Vagina (tissue), 2 donors: ENCODE measurements at places on chromosomes 4 and X.

GRCh38 chrX:154120567-154120966 is 23.1 kb upstream of the MECP2 start:
- no peak for DNase-seq

DNA sequence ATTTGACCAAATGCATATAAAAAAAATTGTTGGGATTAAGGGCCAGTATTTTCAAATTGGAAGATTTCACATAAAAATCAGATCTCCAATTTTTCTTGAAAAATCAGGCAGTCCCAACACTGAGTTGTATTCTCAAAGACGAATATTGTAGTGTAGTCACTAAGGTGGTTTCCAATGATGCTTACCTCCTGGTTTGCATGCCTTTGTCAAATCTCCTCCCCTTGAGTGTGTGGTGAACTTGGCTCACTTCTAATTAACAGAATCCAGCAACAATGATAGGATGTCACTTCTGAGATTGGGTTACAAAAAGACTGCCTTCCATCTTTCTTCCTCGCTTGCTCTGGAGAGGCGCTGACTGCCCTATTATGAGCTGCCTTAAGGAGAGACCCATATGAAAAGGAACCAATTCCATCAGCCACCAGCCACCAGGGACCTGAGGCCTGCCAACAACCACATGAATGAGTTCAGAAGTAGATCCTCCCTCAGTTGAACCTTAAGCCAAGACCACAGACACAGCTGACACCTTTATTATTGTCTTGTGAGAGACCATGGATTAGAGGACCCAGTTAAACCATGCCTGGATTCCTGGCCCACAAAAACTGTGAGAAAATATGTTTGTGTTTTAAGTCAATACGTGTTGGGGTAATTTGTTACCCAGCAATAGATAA is 31.2 kb upstream of the TSPAN5 start:
- no peak for DNase-seq

DNA sequence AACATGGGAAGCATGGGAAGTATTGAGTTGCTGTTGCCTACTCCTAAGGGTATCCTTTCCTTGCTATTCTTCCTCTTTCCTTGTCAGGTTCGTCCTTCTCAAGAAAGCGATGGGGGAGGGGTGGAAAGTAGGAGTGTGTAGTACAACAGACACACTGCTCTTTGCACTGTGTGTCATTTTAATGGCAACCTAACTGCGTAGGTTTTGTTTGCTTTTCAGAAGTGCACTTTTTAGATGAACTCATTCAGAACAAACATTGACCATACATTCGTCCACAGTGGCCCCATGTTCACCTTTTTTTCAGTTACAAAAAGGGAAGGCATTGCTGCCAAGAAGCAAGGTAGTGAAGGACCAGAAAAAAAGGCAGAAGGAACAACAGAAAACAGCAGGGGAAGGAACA is 10.2 kb upstream of the YIPF6 start:
- no peak for DNase-seq

DNA sequence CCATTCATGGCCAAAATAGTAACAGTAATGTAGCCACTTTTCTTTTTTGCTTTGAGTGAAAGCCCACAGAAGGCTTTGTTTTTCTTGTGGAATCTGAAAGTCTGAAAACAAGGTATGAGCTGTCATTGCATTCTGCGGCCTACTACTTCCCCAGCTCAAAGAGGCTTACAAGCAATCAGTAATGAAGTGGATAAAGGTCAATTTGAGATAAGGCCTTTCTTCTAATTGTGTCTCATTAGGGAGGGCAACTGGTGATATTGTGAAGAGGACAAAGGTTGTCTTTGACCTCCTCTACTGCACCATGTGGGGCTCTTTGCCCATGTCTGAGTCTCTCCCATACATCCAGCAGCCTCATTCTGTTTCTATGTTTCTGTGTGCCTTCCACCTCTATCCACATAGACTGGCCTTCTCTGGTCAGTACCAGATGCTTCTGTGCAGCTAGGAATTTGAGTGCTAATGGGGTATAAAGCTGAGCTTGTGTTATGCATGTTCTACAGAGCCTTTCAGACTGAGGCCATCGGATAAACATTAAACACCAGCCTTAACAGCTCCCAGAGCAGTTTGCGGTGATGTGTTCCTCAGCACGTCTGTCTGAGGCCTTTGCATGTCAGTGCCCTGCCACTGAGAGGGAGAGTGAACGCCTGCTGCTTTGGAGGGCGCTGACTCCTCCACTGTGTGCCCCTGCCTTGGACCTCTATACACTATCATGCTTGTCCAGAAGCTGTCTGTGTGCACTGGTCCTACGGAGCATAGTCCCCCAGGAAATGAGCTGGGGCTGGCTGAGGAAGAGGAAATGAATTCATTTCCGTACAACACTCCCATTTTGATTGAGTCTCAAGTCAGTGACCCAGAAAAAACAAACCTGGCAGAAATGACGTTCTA is 80.2 kb downstream of the SH2D1A start:
- no peak for DNase-seq

DNA sequence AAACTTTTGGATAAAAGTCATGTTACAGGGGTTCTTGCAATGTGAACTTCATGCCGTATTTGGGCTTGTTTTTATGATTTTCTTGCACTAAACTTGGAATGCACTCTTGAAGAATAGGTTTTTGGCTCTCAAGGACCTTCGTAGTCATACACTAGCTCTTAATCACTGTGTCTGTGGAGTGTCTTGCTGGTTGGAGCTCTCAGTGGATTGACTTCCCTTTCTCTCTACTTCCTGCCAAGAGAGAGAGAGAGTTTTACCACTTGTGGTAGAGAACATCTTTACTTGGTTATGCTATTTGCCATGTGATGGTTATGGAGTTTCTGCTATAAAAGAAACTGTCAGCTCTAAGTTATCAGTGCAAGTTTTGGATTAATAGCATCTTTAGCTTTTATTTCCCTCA is 112.4 kb downstream of the BMPR1B start:
- DNase-seq = no peak

- no peak for DNase-seq
Measured at GRCh38 chr4:56871371-56871866, 36.3 kb upstream of the REST start.

- no peak for DNase-seq
Measured at GRCh38 chrX:100731441-100732281, at the start of gene SYTL4. Gene SYTL4, minus strand, starts transcription at chrX:100732121. Its CDS starts 30,084 bp downstream, at chrX:100702037.

GRCh38 chr4:39786838-39787237 is 88.9 kb downstream of the UBE2K start:
- no peak for DNase-seq

GRCh38 chr4:77922158-77923094 is 59.8 kb downstream of the MRPL1 start:
- DNase-seq = no peak

GRCh38 chrX:31057291-31057690 is 14.6 kb downstream of the FTHL17 start:
- DNase-seq = no peak

DNA sequence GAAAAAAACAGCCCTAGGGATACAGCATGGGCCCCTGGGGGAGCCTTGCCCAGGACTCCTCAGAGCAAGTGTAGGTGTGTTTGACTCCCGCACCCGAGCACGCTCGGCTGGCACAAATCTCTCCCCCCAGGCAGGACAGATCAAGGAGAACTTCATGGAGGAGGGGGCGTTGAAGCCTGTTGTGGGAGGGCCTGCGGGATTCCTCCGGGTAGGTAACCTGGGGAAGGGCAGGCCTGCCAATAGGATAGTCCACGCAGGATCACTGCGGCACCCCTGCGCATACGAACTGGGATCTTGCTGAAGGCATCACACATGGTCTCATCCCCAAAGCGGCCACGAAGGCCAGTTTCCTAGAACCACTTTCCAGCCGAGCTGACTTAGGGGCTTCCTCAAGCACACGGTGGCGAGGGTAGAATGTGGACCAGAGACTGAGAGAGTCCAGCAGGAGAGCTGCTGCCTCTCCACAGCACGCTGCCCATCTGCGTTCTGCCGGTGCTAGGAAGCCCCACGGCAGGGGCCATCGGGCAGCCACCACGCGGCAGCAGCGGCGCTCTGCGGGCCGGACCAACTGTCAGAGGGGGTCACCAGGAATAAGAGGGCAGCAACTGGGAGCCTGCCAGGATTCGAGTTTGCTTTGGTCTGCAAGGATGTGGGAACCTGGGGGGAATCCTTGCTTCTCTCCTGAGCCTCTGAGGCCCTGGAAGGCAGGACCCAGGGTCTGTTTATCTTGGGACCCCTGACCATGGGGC is 56.8 kb downstream of the WFS1 start:
- no peak for DNase-seq

DNA sequence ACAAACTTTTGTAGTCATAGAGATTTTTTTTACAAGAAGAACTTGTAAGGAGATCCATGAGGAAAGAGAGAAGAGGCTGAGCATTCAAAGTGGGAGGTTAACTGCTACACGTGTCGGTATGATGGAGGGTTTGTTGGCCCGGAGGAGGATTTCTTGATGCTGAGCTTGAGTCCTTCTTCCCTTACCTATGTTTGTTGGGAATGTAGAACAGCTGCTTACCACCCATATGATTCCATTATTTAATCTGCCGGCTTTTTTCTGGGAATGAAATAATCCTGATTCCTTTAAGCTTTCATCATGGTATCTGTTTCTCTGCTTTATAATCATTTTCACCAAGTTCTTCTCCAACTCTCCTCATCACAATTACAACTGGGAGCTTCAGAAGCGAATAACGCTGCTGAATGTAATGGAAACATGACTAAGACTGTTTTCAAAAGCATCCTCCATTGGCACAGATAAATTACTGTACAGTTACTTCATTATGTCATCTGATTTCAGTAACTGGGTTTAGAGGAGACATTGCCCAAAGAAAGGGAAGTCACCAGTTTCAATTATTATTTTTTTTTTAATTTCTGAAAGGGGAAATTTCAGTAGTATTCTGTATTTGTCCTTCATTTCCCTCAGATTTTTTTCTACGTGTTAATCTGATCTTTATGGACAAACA is 420.6 kb downstream of the SPRY1 start:
- DNase-seq = no peak

DNA sequence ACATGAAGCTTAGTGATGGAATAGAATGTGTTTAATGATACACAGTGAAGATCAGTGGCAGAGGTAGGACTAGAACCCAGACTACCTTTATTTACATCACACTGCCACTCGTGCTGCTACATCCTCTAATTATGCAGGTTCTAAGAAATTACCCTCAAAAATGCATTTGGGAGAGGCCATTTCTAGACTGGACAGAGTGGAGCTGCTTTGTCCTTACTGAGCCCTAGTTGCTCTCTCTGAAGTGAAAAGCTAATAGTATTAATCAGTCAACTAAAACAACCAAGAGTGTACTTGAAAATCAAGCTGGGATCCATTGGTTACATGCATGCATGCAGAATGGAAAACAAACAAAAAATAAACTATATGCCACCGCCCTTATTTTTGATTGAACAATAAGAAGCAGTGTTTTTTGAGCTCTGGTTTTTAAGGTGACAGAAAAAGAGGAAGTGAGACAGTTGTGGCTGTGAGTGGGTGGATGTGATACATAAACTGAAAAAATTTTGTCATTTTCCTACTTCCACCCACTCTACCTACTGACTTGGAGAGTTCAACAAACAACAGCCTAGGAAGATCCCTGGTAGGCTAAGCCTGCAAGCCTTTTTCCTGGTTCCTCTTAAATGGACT is 6.8 kb upstream of the VSIG4 start:
- no peak for DNase-seq

- no peak for DNase-seq
Measured at GRCh38 chrX:111447298-111447697, 35.3 kb upstream of the DCX start.

DNA sequence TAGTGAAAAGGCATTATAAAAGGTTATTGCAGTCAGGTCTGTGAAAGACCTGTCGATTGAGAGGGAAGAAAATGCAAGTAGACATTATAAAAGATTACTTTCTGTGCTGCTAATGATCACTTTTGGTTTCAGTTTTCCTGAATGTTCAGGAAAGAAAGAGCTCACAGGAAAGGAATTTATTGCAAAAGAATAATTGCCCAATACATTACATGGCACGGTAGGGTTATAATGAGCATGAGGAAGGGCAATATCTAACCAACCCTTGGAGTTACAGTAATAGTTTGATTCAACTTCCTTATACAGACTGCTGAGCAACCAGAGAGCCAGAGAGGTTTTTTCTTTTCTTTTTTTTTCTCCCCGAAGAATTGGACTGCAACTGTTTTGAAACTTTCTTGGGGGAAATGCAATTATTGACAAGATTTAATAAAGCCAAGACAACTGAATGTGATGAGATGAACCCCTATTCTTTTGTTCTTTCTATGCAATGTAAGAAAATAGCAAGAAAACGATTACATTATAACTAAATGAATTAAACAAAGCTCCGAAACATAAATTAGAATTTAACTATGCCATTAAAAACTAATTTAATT is 247.0 kb downstream of the C4orf33 start:
- DNase-seq = no peak

- DNase-seq = no peak
Measured at GRCh38 chrX:905848-906566, 275.4 kb downstream of the SHOX start.
